Fibroblast of skin of scalp (primary cell): ENCODE measurements at places on chromosomes 6 and 20.

GRCh38 chr6:90284236-90285041 lies 12.2 kb downstream of the BACH2 start:
- peak; percentile 91 for DNase-seq

- DNase-seq = no peak
These were observed 262.3 kb downstream of the UTRN start for GRCh38 chr6:144547409-144547808.

- no peak for DNase-seq
These were observed 132.6 kb upstream of the CST7 start for GRCh38 chr20:24816431-24816830.

- peak; percentile 68 for DNase-seq
These were observed 37.1 kb downstream of the TNFAIP3 start for GRCh38 chr6:137903933-137904821.

- no peak for DNase-seq
These were observed 1907.6 kb upstream of the DEFB115 start for GRCh38 chr20:29349836-29350235.

DNA sequence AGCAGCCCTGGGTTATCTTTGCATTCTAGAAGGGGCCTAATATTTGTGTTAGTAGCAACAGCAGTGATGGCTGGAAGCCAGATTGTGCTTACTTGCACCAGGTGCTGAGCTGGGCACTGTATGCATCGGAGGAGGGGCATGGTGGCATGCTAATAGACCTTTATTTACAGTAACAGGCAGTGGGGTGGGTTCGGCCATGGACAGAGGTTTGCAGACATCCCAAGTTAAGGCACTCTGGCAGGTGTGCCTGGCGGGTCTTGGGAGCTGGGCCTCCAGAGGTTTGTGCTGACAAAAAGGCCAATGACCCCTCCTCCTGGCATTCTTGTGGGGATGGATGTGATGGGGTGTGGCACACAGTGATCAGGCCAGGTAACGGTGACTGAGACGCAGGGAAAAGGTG lies 39.0 kb upstream of the CD93 start:
- no peak for DNase-seq

DNA sequence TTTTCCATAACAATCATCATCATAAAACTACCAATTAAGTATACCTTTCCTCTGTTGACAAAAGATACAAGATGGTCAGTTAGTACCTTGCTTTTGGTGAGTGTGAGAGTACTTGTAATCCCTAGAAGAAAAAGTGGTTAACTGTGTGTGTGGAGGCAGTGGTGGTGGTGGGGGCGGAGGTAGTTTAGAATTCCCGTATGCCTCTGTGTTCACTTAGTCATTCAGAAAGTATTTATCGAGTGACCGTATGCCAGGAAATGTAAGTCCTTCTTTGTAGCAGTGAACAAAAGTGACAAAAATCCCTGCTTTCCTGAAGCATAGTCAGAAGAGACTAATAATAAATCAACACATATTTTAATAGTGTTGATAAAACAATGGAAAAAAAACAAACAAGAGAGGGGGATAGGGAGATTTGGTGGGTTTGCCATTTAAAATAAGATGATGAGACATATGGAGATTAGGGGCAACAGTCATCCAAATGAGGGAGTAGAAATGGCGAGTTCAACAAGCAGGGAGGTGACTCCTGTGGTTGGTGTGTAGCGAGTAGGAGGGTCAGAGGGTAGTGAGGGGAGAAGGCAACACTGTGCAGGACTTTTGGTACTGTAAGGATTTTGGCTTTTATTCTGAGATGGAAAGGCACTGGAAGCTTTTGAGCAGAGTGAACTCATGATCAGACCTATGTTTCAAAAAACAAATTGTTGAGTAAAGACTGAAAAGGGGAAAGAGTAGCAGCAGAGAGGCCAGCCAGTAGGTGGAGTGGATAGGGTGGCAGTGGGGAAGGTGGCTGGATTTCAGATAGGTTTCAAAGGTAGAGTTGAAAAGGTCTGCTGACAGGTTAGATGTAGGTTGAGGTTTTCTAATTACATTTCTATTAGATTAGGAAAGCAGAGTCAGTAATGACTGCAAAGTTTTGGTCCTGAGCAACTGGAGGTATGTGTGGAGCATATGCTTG lies 40.3 kb upstream of the SIM1 start:
- peak; percentile 82 for DNase-seq

DNA sequence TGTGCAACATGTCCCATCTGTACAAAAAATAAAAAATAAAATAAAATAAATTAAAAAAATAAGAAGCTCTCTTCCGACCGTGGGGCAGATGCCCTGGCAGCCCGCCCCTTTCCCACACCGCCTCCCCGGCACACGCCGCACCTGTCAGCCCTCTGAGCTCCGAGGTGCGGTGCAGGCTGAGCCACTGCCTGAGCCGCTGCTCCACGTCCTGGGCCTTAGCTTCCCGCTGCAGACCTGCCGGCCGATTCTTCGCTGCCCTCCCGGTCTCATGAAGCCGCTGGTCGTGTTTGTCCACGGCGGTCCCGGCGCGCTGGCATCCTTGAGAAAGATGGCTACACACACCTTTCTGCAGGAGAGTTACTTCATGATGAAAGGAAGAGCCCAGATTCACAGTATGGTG lies 10.7 kb upstream of the CLPSL2 start:
- DNase-seq = no peak

DNA sequence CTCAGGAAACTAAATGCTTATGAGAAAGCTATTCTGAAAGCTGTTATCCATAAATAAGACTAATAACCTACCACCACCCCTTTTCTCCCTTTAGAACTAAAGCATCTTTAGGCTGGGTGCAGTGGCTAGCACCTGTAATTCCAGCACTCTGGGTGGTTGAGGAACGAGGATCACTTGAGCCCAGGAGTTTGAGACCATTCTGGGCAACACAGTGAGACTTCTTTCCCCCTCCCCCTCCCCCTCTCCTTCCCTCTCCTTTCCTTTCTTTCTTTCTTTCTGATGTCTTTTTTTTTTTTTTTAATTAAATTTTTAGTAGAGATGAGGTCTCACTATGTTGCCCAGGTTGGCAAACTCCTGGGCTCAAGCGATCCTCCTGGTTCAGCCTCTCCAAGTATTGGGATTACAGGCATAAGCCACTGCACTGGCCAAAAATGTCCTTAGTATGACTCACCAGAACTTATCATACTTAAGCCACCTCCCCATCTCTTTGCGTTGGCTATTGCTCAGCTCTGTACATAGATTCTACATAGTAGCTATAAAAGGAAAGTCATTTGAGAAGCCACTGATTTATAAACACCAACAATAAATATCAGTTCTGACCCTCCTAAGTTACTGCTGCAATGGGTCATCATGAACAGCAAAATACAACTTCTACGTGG lies 54.8 kb upstream of the SPDEF start:
- peak; percentile 77 for DNase-seq

GRCh38 chr6:83853178-83854000 lies at the start of gene RIPPLY2:
TSS of gene RIPPLY2 (plus strand) at chr6:83853360. CDS start at chr6:83853417, 57 bp downstream.
- peak; percentile 24 for DNase-seq
